ENCODE measurements at places on chromosomes 13 and 19.

- DNase-seq: no peak
Measured at GRCh38 chr13:30456290-30456689, 9.4 kb downstream of the HMGB1 start.

DNA sequence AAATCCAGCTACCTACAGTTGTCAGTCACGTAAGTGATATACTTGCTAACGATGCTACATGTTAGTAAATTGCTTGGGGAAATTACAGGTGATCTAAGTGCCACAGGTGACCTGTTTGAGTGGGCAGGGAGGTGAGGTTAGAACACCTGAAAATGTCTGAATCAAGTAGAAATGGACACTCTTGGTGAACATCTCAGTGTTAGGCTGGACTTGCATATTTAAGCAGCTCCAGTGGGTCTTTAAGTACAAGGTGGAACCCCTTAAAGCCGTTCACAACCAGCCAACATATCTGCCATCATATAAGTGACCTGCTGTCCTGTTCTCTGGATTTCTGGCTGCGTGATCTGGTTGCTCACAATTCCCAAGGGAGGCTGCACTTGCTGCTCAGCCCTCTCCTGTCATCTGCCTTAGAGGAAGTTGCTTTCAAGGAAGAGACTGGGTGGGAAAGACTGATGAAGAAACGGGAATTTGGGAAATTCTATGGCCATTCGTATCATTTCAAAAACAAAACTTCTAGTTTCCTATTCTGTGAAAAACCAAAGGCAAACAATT, 244.0 kb downstream of the DCLK1 start:
- peak; percentile 69 for DNase-seq

- DNase-seq: no peak
Measured at GRCh38 chr19:28834996-28835395, 378.0 kb downstream of the UQCRFS1 start.

- DNase-seq: no peak
Measured at GRCh38 chr13:28867564-28867963, 47.4 kb downstream of the MTUS2 start.

- peak; percentile 56 for DNase-seq
Measured at GRCh38 chr19:10430505-10431253, 10.3 kb downstream of the PDE4A start.

DNA sequence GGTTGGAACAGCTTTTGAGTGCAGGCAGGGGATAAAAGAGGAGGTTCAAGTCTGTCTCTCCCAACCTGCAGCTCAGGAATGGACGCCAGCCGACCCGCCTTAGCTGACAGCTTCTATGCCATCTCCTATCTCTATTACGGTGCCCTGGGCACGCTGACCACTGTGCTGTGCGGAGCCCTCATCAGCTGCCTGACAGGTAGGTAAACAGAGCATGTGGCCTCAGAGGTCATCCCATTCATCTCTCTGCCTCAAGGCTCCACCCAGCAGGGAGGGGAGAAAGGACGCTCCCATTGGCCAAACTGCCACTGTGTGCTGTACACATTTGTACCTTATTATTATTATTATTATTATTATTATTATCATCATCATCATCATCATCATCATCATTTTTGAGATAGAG, 16.5 kb downstream of the SLC5A5 start:
- no peak for DNase-seq

DNA sequence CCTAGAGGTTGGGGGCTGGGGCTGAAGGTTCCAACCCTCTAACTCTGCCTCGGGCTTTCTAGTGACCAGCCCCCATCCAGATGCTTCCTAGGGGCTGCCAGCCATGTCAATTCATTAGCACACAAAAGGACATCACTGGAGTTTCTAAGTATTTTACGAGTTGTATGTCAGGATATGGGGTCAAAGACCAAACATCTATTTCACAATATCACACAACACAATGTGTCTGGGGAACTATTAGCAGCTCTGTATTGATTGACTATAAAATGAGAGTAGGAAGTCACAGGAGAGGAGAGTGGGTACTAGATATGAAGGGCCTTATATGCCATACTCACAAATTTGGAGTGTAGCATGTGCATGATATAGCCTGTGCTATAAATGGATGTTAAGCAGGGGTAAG, 42.1 kb downstream of the LPAR6 start:
- DNase-seq: no peak

DNA sequence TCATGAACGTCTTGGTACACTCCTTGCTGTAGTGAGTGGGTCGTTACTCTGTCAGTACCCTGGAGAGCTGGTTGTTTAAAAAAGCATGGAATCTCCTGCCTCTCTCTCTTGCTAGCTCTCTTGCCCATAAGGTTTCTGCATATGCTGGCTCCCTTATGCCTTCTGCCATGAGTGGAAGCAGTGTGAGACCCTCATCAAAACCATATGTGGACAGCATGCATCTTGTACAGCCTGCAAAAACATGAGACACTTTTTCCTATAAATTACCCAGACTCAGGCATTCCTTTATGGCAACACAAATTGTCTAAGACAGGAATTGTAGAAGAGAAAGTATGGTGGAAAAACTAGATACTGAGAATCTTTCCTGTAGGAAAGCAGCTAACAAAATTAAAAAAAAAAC, 516.3 kb downstream of the SLITRK6 start:
- DNase-seq: no peak

DNA sequence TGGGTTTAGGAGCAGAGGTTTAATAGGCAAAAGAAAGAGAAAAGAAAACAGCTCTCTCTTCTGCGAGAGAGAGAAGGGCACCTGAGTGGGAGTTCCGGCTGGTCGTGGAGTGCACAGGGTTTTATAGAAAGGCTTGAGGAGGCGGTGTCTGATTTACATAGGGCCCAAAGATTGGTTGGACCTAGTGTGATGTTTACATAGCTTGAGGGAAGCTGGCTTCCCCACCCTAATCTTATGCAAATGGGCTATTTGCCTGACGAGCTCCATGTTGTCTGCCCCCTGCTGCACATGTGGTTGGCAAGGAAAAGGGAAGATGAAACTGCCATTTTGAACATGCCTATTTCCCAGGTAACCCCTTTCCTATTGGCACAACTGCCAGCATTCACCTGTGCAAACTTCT, 21.5 kb upstream of the MEDAG start:
- peak; percentile 22 for DNase-seq

DNA sequence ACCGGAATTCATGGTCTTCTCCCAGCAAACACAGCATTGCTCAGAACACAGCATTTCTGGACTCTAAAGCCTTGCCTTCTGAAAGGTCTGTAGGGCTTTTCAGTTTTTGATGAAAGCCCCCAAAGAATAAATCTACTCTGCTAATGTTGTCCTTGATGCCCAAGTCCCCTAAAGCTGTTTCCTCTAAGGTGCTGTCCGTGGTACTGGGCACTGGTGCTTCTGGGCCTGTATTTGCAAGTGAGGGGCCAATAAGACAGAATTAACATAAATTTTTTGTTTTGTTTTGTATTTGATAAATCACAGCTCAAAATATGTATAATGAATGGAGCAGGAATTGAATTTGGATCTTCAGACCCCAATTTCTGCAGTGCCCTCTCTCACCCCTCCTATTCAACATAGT, 12.1 kb upstream of the LGALS13 start:
- DNase-seq: no peak

GRCh38 chr19:42693760-42694350, 46.4 kb downstream of the PSG3 start:
- peak; percentile 38 for DNase-seq

GRCh38 chr19:17340302-17340870, 3.0 kb downstream of the GTPBP3 start:
- DNase-seq: no peak

DNA sequence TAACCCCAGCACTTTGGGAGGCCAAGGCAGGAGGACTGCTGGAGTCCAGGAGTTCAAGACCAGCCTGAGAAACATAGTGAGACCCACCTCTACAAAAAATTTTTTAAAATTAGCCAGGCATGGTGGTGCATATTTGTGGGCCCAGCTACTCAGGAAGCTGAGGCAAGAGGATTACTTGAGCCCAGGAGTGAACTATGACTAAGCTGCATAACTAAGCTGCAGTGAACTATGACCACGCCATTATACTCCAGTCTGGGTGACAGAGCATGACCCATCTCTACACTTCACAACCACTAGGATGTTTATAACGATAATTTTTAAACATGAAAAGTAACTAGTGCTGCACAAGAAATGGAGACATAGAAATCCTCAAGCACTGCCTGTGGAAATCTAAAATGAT, 352.7 kb upstream of the SGCG start:
- DNase-seq: no peak

- DNase-seq: no peak
Measured at GRCh38 chr19:33441828-33442227, 68.3 kb downstream of the CEBPG start.

GRCh38 chr13:46179491-46179908, 2.5 kb downstream of the LCP1 start:
- DNase-seq: no peak

DNA sequence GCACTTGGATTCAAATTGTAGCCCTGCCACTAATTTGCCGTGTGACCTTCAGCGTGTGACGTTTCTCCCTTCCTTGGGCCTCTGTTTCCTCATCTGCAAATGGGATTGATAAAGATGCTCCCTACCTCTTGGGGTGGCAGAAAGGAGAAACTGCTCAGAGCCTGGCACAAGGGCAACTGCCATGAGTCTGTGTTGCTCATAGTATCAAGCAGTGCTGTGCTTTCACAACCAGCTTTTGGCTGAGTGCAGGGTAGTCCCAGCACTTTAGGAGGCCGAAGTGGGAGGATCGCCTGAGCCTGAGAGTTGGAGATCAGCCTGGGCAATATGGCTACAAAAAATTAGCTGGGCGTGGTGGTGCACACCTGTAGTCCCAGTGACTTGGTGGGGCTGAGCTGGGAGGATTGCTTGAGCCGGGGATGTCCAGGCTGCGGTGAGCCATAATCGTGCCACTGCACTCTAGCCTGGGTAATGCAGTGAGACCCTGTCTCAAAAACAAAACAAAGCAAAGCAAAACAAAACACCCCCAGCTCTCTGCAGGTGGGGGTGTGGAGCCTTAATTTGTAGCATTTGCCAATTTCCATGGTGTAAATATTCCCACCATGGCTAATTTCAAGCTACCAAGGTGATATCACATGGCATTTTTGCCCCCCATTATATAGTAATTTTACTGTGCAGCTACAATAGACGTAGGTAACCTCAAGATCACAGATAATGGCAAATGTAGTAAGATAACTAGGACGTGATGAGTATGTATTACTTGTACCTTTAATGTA, 1.6 kb upstream of the MARK4 start:
- DNase-seq: no peak
